Pulmonary artery endothelial cell (primary cell): ENCODE measurements at places on chromosomes 4 and X. TPM values are rescaled to one million over a fixed set of nuclear protein-coding genes. Genes with fewer than 3 reads are reported as not detected.

DNA sequence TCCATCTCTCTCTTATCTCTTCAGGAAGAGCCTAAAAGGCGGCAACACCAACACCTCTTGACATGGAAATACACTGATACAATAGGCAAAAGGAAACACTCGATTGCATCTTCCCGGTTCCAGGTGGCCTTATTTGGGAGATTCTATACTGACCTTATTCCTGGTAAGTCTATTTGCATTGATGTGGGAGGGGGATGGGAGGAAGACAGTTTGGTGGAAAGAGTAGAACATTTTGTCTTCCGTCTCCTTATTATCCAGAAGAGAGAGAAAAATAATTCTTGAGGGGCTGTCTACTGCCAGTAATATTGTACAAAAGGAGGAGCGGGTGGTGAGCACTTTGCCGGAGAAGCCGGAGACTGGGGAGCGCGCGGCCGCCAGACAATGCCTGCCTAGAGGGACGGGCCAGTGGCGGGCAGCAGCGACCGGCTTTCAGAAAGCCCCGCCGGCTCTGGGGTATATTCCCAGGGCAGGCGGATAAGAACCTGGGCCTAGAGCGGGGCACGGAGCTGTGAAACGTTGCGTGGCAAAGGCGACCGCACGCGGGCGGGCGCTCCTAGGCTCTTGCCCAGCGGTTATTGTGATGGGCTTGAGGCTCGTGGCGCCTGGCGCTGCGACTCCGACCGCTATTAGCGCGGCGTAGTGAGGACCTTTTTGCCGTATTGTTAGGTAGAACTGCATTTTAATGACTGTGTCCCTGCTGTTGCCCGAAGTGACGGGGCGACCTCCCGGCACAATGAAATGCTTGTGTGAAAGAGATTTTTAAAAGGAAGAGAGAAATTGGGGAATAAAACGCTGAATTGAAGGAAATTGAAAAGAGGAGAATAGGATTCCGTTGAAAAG lies 518 bp downstream of the PRDM8 start:
- no peak for DNase-seq

GRCh38 chrX:17689971-17690409 lies 47.3 kb upstream of the SCML1 start:
- DNase-seq, result peak; percentile 26

GRCh38 chrX:56986138-56986537 lies 9.2 kb downstream of the SPIN3 start:
- DNase-seq, result no peak

DNA sequence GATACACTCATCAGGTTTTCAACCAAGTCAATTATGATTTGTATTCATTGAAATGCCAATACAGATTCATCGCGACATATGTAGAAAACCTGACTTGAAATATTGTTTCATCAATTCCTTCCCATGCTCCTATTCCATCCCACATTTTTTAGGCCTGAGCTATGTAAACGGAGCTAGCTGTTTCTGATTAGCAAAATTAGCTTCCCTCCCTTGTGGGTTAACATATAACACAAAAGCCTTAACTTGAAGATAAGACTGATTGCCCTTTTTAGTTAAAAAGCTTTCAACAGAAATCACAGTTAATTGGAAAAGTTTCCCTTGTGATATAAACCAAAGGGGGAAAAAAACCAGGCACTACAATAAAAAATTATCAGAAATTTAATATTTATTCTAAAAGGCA lies 32.8 kb upstream of the DCLK2 start:
- no peak for DNase-seq

- DNase-seq, result no peak
These were observed 57.4 kb upstream of the SLC16A2 start for GRCh38 chrX:74363914-74364313.

S100G gene
- total RNA-seq, result not detected in 2 replicates

TMPRSS11D gene
- not detected in 2 replicates for total RNA-seq

NSUN7 gene
- 0.07 and 0.21 TPM in 2 replicates for total RNA-seq

DNA sequence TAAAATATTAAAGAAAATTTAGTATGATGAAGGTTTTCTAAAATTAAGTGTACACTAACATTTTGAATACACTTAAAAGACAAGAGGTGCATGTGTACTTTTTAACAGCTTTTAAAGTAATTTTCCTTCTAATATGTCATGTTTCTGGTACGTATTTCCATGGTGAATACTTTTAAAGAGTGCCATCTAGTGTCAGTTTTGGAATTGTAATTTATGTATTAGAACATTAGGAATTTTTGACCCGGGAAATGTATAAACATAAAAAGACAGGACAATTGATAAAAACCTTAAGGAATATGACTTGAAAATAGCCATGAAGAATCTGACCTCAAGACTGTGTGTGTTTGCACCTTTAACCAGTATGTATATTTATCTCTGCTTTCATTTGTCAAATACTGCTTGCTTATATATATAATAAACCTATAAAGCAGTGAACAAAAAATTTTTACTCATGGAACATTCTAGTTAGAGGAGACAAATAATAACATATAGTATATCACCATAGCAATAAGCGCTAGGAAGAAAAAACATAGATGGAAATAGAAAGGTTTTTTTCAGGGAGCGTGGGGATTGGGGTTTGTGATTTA lies 7.2 kb downstream of the GSTCD start:
- DNase-seq, result no peak

DNA sequence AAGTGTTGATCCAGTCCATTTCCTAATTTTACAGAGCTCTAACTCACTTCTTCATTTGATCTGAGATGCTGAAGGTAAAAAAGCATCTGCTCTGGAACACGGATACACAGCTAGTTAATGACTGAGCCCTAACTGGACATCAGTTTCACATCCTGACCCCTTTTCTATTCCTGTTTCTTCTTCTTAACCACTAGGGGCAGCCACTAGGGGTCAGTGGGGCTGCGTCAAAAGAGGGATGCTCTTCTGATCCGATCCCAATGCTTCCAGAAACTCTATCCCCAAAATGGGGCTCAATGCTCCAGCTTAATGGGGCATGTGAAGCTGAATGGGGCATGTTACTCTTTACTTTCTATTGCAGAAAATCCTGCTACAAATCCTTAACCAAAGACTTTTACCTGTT lies 33.4 kb upstream of the PHKA2 start:
- no peak for DNase-seq

GIMD1 gene
- not detected in 2 replicates for total RNA-seq
